T47D (cell line): ENCODE measurements at places on chromosomes 5 and 9.

DNA sequence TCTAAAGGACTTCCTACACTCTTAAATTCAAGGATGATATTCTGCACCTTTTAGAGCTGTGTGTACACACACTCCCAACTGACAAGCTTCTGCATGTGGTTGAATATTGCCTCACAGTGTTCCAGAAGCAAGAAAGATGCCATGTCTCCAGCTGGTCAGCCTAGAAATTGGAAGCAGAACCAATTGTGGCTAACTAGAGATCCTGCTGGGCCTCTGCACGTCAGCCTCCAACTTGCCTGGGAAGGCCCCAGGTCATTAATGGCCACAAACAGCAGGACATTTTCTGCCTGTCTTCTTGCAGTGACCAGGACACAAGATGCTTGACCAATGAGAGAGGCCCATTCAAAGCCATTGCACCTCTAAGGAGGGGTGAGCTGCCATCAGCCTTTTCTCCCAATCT, 571.9 kb upstream of the BRINP1 start:
- DNase-seq = no peak

GRCh38 chr5:151953833-151954232, 29.2 kb upstream of the GLRA1 start:
- DNase-seq = no peak

DNA sequence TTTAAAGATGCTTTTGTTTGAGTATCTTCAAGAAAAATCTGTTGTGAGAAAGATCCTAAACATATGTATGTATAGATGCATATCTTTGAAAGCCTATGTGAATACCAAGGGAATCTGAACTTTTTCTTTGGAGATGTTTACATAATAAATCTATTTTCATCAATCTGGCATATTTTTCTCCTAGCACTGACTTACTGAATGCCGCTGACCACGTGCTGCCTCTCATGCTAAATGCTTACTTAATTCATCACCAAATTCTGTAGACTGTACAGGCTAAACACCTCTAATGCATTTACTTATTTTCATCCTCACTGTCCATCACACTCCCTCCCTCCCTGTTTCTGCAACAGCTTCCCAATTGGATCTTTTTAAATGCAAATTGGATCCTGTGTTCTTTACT, 566.2 kb upstream of the WWC1 start:
- DNase-seq = no peak

GRCh38 chr9:107178293-107178692, 104.8 kb upstream of the RAD23B start:
- no peak for DNase-seq

GRCh38 chr5:65172486-65173129, 309.1 kb downstream of the ADAMTS6 start:
- no peak for DNase-seq

- no peak for DNase-seq
Observed at GRCh38 chr9:107751567-107752210, 262.1 kb upstream of the KLF4 start.

DNA sequence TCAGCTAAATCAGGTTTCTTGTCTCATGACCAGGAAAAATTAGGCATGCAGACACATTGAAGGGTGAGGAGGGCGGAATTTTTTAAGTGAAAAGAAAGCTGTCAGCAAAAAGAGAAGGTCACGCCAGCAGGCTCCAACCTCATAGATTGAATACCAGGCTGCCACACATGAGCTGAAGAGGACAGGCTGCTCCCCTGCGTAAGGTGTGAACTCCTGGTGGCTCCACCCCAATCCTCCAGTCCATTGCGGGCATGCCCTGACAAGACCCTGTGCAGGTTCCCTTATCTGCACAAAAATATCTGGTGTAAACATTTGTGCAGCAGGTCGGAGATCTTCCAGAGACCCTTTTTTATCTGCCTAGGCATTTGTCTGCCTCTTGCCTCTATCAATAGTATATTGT, 22.9 kb upstream of the TEX10 start:
- DNase-seq = no peak

DNA sequence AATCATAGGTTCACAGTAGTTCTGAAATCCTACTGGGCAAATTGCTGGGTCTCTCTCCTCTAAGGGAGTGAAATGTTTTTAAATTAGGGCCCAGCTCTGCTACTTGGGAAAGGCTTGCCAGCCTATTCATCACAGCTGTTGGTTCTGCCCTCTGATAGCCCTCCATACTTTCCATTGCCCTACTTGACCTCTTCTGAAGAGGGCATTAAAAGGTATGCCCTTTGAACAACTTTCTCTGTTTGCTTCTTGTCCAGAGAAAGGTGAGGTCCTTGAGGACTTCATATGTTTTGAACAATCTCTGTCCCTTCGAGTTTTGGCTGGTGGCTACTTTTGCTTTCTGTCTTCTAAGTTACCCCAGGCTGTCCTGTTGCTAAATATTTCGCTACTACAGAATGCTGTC, 62.3 kb upstream of the JAK2 start:
- no peak for DNase-seq

- DNase-seq = no peak
Observed at GRCh38 chr5:131079232-131079631, 85.8 kb downstream of the HINT1 start.

- DNase-seq = no peak
Observed at GRCh38 chr5:145903867-145904266, 31.1 kb upstream of the GRXCR2 start.

GRCh38 chr5:36796155-36796554, 80.4 kb upstream of the NIPBL start:
- no peak for DNase-seq

DNA sequence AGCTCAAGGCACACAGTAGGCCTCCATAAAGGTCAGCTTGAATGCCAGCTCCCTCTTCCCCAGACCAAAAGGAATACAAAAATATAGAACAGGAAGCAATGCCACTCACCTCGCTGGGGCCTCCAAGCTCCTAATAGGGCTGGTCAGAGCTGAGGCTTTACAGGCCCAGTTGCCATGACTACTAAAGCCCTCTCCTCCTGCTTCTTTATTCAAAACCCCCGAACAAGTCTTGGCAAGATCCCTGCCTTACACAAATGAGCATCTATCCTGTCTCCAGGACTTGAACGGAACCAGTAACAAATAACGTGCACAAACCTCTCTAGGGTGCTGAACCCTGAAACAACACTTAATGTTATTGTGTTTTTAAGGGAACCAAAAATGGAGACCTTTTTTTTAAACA, 136.3 kb downstream of the SIL1 start:
- no peak for DNase-seq

- DNase-seq = no peak
Observed at GRCh38 chr9:4718911-4719310, 22.1 kb downstream of the AK3 start.

DNA sequence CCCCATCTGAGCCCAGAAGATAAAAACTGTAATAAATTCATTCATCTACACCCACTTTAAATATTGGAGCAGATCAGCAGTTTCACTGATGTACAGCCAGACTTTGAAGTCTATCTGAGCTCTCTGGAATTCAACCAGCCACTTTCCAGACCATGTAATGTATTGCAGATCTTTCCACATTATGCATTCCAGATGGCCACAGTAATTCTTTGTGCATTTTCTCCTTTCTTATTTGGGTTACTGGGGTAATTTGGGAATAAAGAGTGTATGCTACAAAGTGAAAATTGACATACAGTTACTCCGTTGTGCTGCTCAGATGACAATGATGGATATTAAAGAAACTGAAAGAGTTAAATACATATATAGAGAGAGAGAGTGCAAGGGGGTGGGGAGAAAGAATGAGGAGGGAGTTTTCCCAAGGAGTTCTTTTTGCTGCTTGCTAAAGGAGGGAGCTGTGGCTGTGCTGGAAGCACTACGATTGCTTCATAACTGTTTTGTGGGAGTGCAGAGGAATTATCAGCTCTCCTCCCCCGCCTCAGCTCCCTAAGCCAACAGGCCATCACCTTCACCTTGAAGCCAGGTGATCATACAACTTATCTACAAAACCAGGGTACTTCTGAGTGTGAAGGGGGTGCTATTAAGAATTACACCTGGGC, 152.8 kb downstream of the GAS1 start:
- no peak for DNase-seq

DNA sequence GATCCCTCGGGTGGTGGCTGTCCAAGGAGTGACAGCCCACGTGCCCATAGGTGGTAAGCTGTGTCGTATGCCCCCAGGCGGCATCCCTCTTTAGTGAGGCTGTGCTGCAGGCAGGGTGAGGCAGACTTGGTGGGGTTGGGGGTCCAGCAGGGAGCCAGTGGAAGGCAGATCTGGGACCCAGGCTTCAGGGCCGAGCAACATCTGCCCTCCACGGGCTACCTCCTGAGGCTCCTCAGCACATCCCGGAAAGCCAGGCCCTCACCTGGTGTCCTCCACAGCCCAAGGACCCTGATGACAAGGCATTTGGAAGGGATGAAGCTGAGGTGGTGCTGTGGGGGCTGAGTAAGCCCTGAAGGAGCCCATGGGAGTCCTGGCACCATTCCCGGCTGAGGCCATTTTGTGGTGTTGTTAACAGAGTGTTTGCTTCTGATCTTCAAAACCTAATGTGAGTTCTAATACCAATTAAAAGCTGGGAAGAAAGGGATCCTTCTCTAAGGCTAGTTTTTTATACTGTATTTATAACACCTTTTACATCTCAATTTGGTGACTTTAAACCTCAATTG, 295.8 kb upstream of the IRX2 start:
- no peak for DNase-seq

- no peak for DNase-seq
Observed at GRCh38 chr9:71767776-71768321, 464 bp downstream of the CEMIP2 start.

- no peak for DNase-seq
Observed at GRCh38 chr5:60010328-60010727, 116.8 kb upstream of the PDE4D start.

DNA sequence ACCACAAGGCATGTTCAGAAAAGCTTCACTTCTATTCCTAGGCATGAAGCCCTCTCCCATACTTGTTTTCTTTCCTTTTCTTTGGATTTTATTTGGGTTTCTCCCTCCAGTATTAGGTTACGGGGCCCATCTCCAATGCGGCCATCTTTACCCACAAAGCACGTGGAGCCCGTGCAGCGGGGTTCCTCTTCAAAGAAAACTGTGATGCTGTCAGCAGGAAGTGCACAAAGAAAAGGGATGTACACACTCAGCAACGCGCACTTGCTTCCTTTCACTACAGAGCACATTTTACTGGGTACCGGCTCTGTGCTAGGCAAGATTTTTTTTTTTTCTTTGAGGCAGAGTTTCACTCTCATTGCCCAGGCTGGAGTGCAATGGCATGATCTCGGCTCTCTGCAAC, 106.6 kb downstream of the COL23A1 start:
- DNase-seq = no peak

GRCh38 chr5:93088592-93089389, 492.2 kb downstream of the NR2F1-AS1 start:
- no peak for DNase-seq

- DNase-seq = no peak
Observed at GRCh38 chr5:131212471-131213021, 41.8 kb downstream of the LYRM7 start.

- DNase-seq = no peak
Observed at GRCh38 chr5:40221796-40222195, 457.9 kb upstream of the PTGER4 start.

GRCh38 chr5:154145268-154145667, 45.3 kb upstream of the GALNT10 start:
- no peak for DNase-seq

DNA sequence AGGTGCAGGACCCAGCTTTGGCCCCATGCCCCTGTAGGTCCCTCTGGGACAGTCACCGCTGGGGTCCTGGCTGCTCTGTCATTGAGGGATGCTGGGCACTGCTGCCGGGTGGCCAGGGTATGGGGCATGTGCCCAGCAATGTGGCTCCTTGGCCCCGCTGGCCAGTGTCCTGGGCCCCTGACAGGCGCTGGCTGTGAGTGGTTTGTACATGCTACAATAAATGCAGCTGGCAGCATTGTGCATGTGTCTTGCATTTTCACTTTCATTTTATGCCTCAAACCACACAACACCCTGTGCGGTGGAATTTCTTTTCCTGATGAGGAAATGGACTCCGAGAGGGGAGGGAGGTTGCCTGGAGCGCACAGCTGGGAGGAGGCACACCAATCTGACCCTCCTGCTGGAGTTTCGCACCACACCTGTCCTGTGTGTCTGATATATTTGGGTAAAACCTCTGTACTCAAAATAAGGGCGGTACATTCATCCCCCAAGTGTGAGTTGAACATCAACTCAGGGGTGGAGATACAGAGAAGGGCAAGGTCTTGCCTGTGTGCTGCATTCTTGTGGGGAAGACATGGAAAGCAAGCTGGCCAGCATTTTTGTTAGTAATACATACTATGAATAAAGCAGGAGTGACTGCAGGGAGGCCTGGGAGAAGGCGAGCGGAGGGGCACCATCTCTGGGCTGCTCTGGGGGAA, 11.7 kb downstream of the TSPAN17 start:
- no peak for DNase-seq
